Keratinocyte (primary cell): ENCODE measurements at places on chromosomes 5 and 9.

- DNase-seq = no peak
These were observed 11.5 kb downstream of the SLC6A19 start for GRCh38 chr5:1212881-1213280.

DNA sequence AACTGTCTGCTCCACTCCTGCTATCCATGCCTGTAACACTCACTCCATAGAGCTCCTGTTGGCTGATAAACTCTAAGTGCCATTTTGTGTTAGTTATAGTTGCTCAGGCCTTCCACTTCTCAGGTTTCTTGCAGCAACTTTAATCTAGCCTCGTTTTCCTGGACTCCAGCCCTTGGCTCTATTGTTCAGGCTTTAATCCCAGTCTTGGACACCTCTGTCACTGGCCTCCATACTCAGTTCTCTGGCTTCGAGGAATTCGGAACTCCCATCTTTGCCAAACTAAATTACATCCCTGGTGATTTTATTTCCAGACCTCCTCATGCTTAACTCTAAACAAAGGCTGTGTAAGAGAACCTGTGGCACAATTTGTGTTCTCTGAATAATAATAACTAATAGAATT lies 39.8 kb downstream of the EMB start:
- DNase-seq = no peak

DNA sequence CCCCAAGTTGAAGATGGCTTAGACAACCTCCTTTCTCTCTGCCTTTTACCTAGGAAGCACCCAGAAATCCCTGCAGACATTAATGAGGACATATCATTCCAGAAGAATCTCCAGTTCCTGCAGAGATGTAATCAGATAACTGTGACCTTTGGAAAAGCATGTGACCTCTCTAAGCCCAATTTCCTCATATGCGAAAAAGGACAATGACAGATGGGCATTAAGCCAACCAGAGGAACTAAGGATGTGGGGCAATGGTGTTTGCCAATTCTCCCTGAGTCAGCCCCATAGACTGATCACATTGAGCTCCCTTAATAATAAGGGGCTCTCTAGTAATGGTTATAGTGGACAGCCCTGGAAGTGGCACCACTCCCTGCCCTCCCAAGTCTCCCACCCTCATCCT lies 10.1 kb upstream of the FOXI1 start:
- no peak for DNase-seq

GRCh38 chr5:140216478-140217074 lies 41.6 kb downstream of the CYSTM1 start:
- no peak for DNase-seq

GRCh38 chr9:70569070-70569772 lies 154.8 kb upstream of the KLF9 start:
- DNase-seq = no peak

GRCh38 chr5:56191656-56192055 lies 41.5 kb downstream of the ANKRD55 start:
- no peak for DNase-seq

DNA sequence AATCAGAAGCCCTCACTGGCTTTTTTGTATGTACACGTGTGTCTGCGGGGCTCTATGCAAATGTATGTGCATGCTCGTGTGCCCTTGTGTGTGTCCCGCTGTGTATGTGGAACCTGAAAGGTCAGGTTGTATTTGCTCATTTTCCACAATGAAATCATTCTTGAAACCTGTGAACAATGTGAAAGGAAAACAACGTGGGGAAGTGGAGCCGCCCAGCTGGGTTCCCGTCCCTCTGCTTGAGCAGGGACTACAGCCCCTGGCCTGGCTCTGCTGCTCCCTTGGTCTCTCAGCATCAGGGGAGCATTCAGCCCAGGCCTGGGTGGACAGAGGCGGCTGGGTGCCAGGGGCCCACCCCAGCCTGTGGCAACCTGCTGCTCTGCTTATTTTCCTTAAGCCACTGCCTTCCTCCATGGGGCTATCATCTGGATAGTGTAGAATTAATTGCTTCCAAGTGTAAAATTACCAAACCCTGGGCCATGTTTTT lies 3.0 kb downstream of the ECSCR start:
- DNase-seq = no peak

DNA sequence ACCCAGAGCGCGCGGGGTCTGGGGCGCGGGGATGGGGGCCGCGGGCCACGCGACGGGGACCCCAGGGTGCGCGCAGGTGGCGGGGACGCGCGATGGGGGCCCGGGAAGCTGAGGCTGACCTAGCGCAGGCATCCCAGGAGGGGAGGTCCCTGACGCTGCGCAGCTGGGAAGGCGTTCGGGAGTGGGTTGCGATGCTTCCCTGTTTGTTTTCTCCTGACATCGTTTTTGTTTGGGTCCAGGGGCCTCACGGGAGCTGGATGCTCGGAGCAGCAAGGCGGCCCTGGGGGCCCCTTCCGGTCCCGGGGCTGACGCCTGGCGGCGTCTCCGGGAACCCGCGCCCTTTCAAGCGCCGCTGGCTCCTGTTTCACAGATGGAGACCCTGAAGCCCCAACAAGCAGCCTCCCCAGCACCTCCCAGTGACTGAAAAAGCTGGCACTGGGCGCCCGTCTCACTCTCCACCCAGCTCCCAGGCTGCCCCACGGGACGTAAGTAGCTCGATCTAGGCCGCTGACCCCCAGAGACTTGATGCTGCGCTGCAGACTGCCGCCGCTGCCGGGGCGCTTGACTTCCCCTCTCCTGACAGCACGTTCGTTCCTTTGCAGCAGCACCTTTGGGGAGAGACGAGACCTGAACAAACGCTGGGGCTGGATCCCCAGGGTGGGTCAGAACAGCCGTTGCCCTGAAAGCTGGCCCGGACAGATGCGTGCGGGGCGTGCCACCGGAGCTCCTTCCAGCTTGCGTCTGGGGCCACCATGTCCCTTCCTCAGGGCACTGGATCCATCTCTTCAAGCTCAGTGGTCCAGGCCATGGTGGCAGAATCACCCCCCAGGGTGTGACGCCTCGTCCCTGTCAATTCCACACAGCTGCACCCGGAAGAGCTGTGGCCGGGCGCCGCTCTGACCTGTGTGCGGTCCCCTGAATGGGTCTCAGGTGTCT lies 593 bp downstream of the BRD3OS start:
- DNase-seq = no peak

DNA sequence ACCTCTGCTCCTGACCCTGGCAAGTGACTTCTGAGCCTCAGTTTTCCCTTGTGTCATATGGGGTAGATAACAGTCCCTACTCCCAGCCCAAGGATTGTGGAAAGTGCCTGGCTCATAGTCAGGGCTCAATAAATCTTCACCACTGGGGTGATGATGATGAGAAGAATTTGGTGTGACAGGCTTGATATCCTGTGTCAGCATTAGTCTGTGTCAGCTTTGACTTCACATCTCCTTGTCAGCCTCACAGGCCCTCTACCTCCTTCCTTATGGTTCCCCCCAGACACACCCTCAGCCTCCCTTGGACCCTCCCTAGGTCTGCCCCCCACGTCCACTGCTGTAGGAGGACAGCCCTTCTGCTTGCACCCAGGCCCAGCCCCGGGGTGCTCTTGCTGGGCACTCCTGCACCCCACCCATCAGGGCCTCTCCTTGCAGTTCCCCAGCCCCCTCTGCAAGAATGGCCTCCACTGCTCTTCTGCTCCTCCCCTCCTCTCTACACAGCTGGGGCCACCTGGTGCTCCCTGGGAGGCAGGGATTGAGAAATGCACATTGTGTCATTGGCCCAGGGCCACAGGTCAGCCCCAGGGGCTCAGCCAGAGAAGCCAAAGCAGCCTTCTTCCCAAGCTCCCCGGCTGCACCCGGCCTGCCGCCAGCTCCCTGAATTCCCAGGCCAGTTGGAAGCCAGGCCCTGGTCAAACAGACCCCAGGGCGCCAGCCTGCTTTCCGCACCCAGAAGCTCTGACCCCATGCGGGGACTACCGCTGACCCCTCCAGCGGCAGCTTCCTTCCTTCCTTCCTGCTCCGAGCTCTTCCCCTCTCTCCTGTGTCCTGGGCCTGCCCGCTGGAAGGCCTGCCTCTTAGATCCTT lies 7.7 kb downstream of the FGFR4 start:
- no peak for DNase-seq

DNA sequence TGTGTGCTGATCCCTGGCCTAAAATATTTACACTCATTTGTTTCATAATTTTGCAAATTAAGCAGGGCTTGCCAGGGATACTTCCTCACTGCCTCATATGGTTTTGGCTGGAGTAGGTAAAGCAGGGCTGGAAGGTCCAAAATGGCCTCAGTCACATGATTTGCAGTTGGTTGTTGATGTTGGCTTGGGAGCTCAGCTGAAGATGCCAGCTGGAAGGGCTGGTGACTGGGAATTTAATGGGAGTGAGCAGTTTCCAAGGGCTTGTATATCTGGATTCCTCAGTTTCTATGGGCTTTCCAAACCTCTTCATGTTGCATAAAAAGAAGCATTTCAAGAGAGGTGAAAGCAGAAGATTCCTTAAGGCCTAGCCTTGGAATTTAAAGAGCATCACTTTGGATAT lies 729.3 kb downstream of the CDH18 start:
- DNase-seq = no peak

DNA sequence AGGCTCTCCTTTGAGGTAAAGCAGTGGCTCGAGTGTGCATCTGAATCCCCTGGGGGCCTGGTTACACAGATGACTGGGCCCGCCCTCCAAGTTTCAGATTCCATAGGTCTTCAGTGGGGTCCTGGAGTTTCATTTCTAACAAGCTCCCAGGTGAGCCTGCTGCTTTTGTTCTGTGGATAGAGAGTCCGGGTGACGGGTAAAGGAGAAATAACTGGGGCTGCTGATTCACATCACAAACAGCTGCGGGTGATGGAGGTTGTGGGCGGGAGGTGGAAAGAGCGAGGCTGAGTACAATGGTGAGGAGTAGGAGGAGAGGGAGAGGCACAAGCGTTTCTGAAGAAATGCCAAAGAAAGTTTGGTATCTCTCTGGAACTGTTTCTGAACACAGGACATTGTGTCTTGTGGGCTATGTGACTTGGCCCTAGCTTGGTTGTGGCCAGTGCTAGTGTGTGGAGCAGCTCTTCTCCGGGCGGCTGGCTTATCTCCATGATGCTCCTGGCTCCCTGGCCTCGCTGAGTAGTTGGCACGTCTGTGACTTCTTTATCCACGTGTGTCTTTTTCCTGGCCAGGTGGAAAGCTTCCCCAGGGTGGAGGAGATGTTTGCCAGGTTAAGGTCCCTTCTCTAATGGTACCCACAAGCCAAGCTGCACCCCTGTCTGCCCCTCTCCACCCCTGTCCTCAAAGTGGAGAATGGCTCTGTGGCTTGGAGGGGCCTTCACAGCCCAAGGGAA lies 61.7 kb downstream of the HSPA4 start:
- no peak for DNase-seq

DNA sequence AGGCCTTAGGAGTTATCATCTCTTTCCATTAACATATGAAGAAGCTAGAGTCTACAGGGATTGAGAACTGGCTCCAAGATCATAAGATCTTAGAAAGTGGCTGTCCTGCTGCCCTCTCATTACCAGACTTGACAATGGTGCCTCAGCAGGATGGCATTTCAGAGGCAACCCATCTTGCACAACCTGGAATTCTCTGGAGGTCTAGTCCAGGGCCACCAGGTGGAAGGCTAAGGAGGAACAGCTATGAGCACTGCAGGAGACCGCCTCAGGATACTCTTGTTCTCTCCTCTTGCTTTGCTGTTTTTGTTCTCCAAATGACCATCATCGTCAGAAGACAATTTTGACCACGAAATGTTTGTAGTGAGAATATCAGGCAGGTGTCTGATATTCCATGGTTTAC lies 322.6 kb downstream of the FBXL17 start:
- DNase-seq = no peak
